ENCODE measurements at places on chromosomes 12 and 14.

- no peak for DNase-seq
Observed at GRCh38 chr12:117036046-117036445, 63.2 kb downstream of the TESC start.

DNA sequence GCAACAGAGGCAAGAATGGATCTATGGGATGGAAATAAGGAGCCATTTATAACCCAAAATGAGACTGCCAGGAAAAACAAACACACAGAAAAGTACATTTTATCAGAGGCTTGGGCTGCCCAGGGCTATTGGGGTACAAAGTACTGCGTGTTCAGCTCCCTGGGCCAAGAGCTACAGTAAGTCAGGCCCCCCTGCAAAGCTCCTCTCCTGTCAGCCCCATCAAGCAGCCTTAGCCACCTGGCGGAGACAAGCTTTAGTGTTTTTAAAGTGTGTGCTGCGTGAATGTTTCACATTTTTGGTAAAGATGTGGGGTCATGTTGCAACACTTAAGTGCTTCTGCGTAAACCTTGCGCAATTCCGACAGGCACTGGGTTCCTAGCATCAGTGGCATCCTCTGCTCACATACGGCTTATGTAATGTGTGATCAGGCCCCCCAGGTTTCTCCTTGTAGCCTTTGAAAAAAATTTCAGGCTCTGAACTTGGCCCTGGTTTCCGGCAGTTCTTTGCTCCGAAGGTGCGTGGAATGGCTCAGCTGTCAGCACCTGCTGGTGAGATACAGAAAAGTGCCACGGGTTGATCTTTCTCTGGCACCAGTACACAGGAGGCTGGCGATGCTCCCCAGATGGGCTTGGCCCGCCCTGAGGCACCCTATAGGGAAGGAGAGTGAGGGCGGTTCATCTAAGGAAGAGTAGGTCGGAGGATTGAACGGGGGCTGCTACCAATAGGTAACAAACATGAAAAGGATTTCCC lies 198.7 kb upstream of the EEA1 start:
- DNase-seq = peak; percentile 74

- DNase-seq = no peak
Observed at GRCh38 chr12:28827861-28828260, 321.2 kb upstream of the FAR2 start.

DNA sequence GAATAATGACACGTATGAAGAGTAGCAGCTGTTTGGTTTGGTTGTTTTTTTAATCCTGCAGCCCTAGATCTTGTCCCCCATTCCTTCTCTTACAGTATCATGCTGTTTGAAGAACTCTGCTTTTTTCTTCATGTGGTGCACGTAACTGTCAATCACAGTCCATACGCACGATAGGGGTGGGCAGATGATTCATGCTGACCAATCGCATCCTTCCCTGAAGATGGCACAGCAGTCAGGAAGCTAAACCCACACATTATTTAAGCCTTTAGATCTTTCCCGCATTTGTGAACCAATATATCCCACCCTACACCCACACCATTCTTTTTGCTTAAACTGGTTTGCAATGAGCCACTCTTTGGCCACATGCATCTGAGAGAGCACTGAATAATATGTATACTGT lies 158.9 kb upstream of the PLEKHA5 start:
- DNase-seq = no peak

GRCh38 chr14:25516838-25517237 lies 466.9 kb upstream of the STXBP6 start:
- peak; percentile 68 for DNase-seq

- peak; percentile 51 for DNase-seq
Observed at GRCh38 chr12:57803319-57803893, 15.1 kb downstream of the AVIL start.

GRCh38 chr12:109273354-109273753 lies 35.7 kb downstream of the FOXN4 start:
- DNase-seq = no peak

DNA sequence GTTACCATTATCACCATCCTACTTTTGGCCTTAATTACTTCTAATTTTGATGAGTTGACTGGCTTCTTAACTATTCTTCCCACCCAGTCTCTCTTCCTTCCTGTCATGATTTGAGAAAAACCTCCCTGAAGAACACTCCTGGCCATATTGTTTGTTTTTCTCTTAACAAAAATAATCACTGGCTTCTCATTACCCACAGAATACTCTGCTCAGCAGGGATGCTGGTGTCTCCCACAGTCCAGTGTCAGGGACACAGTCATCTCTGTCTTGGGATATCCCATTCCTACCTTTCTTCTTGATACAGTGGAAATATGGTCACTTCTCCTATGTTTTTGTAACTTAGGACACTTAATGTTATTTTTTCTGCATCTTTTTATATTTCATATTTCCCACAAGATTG lies 103.7 kb downstream of the SRGAP1 start:
- DNase-seq = no peak

- DNase-seq = peak; percentile 19
Observed at GRCh38 chr12:31323391-31324115, 2.4 kb downstream of the SINHCAF start.

DNA sequence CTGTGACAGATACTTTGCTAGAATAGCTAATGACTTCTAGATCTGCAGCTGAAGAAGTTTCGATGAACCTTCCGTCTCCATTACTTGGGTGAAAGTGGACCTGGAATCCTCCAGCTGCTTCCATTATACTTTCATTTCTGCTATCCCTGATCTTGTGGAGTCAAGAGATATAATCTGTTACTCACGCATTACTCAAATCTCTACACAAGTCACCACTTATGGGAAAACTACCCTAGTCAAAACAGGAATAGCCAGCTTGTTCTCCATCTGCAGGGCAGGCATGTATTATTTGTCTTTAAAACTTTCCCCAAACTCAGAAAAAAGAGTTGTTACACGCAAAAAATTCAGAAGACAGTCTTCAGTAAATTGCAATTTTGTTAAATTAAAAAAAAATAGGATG lies 2.8 kb upstream of the KTN1 start:
- no peak for DNase-seq

DNA sequence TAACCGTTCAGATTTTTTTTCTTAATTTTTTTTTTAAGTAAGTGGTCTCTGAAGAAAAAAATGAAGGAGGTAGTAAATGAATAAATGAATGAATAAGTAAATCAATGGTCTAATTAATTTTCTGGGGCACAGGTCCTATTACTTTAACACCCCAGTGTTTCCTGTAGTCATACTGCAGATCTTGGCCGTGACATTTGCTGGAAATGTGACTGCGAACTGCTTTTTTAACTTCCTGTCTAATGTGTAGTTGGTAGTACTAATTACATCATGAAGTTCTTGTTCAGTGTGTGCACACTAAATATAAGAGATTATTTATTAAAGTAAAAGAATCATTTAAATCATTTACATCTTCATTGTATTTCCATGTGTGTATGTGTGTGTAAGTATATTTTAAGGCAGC lies 45.4 kb downstream of the AEBP2 start:
- no peak for DNase-seq

GRCh38 chr14:99647411-99647810 lies 2.5 kb downstream of the HHIPL1 start:
- DNase-seq = no peak

- peak; percentile 72 for DNase-seq
Observed at GRCh38 chr14:70972107-70972976, 65.1 kb downstream of the PCNX1 start.

Measured in NCI-H2081 (cell line).